ENCODE measurements at places on chromosomes 6 and 20.

DNA sequence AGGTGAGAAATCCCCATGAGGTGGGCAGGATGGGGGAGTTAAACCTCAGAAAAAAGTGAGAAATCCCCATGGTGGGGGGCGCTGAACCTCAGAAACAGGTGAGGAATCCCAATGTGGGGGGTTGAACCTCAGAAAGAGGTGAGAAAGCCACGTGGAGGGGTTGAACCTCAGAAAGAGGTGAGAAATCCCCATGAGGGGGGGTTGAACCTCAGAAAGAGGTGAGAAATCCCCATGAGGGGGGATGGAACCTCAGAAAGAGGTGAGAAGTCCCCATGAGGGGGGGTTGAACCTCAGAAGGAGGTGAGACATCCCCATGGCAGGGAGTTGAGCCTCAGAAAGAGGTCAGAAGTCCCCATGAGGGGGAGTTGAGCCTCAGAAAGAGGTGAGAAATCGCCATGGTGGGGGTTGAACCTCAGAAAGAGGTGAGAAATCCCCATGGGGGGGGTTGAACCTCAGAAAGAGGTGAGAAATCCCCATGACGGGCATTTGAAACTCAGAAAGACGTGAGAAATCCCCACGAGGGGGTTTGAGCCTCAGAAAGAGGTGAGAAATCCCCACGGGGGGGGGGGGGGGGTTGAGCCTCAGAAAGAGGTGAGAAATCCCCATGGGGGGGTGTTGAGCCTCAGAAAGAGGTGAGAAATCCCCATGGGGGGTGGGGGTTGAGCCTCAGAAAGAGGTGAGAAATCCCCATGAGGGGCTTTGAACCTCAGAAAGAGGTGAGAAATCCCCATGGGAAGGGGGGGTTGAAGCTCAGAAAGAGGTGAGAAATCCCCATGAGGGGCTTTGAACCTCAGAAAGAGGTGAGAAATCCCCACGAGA lies 14.3 kb upstream of the GOPC start:
- DNase-seq: no peak

DNA sequence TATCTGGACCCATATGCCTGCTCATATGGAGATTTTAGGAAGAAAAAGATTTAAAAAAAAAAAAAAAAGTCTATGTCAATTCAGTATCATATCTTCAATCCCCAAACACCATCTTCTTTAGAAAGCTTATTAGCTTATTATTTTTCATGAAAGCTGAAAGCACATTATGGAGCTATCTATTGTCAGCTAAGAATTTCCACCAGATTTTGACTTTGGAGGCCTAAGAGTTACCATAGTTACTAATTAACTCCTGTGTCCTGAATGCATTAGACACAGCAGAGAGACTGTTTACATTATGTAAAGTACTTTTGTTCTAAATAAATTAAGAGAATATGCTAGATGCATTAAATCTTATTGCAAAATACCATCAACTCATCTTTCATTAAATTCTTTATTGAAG lies 255.5 kb upstream of the NRSN1 start:
- no peak for DNase-seq

- no peak for DNase-seq
Measured at GRCh38 chr20:54512694-54513093, 37.3 kb downstream of the DOK5 start.

DNA sequence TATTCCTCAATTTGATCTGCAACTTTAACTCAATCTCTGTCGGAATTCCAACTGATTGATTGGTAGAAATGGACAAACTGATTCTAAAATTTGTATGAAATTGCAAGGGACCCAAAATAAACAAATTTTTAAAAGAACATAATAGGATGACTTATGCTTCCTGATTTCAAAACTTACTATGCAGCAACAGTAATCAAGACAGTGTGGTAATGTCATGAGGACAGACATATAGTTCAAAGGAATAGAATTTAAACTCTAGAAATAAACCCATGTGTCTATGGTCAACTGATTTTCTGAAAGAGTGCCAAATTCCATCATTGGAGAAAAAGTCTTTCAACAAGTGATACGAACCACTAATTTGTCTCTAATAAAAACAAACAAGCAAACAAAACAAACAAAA lies 1320.1 kb upstream of the GJE1 start:
- no peak for DNase-seq

- DNase-seq: no peak
Measured at GRCh38 chr6:18795726-18796125, 408.6 kb downstream of the RNF144B start.
